ENCODE measurements at places on chromosomes 7 and 10.

DNA sequence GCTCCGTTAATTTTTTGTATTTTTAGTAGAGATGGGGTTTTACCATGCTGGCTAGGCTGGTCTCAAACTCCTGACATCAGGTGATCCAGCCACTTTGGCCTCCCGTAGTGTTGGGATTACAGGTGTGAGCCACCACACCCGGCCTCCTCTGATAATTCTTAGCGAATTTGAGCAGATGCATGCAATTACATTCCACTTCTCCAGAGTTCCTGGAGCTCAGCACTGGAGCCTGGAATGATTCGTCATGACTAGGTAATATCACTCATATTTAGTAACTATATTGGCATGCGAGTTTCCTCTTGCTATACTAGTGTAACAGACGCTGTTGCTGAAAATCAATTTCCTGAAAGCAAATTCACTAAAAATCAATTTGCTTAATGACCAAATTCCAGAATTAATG is 86.8 kb downstream of the MKX start:
- no peak for DNase-seq

DNA sequence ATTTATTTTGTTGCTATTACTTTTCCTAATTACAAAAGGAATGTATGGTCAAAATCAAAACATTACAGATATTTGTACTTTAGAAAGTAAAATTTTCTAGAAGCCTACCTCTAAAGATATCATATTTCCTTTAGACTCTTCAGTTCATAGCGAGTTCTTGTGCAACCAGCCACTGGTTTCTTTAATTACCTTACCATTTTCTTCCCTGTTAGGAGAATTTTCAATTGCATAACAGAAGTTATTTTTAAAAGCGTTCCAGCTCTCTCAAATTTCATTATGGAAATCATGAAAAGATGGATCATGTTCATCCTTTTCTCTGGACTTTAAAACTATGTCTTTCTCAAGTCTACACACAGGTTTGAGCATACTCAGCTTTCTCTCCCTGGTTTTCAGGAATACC is 5.0 kb upstream of the TRUB1 start:
- no peak for DNase-seq

GRCh38 chr7:36154255-36155212 is 1.5 kb downstream of the EEPD1 start:
- no peak for DNase-seq

GRCh38 chr10:94443549-94443948 is 41.2 kb downstream of the TBC1D12 start:
- no peak for DNase-seq

- DNase-seq: no peak
These were observed 19.9 kb upstream of the TRUB1 start for GRCh38 chr10:114917927-114918672.

DNA sequence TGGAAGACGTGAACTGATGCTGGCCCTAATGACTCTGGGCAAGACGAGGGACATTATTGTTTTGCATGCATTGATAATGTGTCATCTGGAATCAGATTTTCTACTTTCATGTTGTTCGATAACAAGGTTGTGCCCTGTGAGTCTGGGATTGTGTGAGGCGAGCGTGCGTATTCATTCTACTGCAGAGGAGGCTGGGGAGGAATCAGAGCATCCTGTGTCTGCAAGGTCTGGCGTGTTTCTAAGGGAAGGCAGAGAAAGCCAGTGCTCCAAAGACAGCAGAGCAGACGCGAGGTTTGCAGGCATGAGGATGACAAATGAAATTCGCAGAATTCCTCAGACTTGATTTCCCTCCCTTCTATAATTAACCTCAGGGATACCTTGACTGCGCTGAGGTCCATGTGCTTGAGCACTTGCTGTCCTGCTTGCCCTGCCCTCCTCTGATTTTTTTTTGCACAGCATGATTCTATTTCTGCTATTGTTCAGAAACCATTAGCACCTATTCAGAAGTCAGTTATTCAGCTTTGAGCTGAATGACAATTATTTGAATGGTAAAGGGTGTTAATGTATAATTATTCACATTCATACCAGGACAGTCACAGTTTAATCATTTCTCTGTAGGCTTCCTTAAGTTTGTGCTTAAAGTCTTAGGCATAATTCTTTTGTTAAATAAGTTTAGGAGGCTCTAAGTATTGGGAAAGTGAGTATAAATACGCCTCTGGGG is 233.6 kb downstream of the EBF3 start:
- no peak for DNase-seq

GRCh38 chr10:88555190-88555908 is 27.8 kb downstream of the RNLS start:
- DNase-seq: no peak

DNA sequence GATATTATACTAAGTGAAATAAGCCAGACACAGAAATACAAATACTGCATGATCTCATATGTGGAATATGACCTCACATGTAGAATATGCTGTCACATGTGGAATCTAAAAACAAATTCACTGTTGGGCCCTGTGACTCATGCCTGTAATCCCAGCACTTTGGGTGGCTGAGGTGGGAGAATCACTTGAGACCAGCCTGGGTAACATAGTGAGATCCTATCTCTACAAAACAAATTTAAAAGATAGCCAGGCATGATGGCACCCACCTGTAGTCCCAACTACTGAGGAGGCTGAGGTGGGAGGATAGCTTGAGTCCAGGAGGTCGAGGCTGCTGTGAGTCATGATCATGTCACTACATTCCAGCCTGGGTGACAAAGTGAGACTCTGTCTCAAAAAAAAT is 160.3 kb downstream of the PTEN start:
- DNase-seq: no peak
